Activated naive CD4-positive, alpha-beta T cell treated with anti-CD3 and anti-CD28 coated beads for 36 hours (primary cell): ENCODE measurements at places on chromosomes 6 and 20.
A peak's percentile ranks its signal among the peaks of the same experiment; 100 is the strongest.

DNA sequence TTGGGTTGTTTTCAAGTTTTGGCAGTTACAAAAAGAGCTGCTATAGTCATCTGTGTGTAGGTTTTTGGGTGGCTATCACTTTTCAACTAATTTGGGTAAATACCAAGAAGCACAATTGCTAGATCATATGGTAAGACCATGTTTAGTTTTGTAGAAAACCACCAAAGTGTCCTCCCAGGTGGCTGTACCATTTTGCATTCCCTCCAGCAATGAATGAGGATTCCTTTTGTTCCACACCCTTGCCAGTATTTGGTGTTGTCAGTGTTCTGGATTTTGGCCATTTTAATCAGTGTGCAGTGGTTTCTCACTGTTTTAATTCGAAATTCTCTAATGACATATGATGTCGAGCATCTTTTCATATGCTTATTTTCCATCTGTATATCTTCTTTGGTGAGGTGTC lies 457.5 kb upstream of the ARID1B start:
- no peak overlapping the region for H3K4me3 ChIP-seq
- no peak for DNase-seq
- no peaks in the 10 kb centered on the region for H3K27me3 ChIP-seq
- no peaks in the 10 kb centered on the region for H3K4me1 ChIP-seq
- H3K36me3 ChIP-seq, result no peaks in the 10 kb centered on the region
- H3K27ac ChIP-seq, result no peak overlapping the region

DNA sequence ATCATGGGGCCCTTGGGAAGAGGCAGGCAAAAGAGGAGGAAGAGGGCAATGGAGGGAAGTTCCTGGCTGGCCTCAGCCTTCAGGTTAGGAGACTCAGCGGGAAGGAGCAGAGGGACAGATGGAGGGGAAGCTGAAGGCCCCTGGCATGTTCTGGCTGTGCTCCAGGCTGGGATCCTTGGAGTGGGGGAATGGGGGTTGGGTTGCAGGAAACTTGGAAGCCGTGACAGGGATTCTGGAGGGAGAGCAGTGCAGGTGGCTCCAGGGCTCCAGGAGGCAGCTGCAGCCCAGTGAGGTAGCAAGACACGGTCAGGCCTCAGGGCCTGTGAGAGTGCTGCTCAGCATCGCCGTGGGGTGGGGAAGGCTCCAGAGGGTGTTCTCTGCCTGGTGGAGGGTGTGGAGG lies 64.6 kb upstream of the SCP2D1 start:
- no peak overlapping the region for H3K4me3 ChIP-seq
- H3K27me3 ChIP-seq, result no peaks in the 10 kb centered on the region
- peaks cover 17% of the 10 kb centered on the region for H3K36me3 ChIP-seq
- DNase-seq, result no peak

- no peak overlapping the region for H3K27ac ChIP-seq
- DNase-seq, result no peak
- H3K36me3 ChIP-seq, result no peaks in the 10 kb centered on the region
Observed at GRCh38 chr20:14643146-14643545, 305.7 kb upstream of the FLRT3 start.

- no peak overlapping the region for H3K4me3 ChIP-seq
- H3K36me3 ChIP-seq, result peaks cover 5% of the 10 kb centered on the region
- DNase-seq, result no peak
- H3K4me1 ChIP-seq, result peaks cover 23% of the 10 kb centered on the region
- H3K27me3 ChIP-seq, result no peaks in the 10 kb centered on the region
Observed at GRCh38 chr6:42354702-42355101, 97.0 kb downstream of the TRERF1 start.

DNA sequence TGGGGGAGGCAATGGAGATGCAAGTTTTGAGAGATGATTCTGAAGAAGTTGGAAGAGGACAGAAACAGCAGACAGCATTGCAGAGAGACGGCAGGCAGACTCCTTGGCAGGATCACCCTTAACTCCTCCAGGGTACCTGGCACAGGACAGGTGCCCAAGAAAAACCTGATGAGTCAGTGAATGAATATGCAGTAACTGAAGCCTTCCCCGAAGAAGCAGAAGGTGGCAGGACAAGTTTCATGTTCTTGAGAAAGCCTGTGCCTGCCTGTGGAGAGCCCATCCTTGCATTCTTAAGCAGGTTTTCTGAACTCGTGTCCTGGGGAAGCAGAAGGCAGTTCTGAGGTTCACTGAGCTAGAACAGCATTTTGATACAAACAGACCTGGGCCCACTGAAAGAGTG lies 79.6 kb upstream of the SASH1 start:
- H3K27ac ChIP-seq, result no peak overlapping the region
- H3K36me3 ChIP-seq, result no peaks in the 10 kb centered on the region
- H3K4me3 ChIP-seq, result no peak overlapping the region
- DNase-seq, result no peak

DNA sequence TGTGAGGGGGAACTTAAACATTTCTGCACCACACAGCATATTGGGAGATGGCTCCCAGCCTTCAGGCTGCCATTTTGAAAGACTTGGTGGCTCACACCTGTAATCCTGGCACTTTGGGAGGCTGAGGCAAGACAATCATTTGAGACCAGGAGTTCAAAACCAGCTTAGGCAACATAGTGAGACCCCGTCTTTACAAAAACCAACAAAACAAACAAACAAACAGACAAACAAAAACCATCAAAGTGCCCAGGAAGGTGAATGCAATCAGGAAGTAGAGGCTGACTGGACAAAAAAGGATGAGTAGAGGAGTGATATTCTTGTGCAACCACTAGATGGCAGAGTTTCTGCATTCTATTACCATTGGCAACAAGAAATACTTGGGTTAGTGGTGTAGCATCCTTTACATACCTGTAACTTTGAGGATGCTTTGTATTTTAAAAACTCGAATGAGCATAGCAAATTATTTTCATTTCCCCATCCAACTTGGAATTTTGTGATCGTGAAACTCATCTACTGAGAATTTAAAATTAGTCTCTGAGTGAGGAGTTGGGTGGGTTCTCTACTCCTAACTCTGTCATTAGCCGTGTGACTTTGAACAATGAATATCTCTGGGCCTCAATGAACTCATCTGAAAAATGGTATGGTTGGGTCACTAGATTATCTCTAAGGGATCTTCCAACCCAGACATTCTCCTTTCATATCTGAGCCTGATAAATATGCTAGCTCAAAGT lies 84.4 kb downstream of the CRYBG1 start:
- H3K36me3 ChIP-seq, result no peaks in the 10 kb centered on the region
- H3K4me1 ChIP-seq, result peaks cover 16% of the 10 kb centered on the region
- H3K4me3 ChIP-seq, result no peak overlapping the region
- peak; percentile 23 for DNase-seq
- H3K27ac ChIP-seq, result no peak overlapping the region

GRCh38 chr6:38169977-38170526 lies 350.5 kb downstream of the ZFAND3 start:
- H3K27me3 ChIP-seq, result no peaks in the 10 kb centered on the region
- H3K4me1 ChIP-seq, result peaks cover 3% of the 10 kb centered on the region
- peaks cover 2% of the 10 kb centered on the region for H3K36me3 ChIP-seq
- H3K27ac ChIP-seq, result no peak overlapping the region
- no peak overlapping the region for H3K4me3 ChIP-seq

GRCh38 chr6:37134036-37134395 lies 35.9 kb upstream of the PIM1 start:
- peaks cover 28% of the 10 kb centered on the region for H3K4me1 ChIP-seq
- no peak overlapping the region for H3K27ac ChIP-seq
- no peaks in the 10 kb centered on the region for H3K36me3 ChIP-seq
- DNase-seq, result no peak

DNA sequence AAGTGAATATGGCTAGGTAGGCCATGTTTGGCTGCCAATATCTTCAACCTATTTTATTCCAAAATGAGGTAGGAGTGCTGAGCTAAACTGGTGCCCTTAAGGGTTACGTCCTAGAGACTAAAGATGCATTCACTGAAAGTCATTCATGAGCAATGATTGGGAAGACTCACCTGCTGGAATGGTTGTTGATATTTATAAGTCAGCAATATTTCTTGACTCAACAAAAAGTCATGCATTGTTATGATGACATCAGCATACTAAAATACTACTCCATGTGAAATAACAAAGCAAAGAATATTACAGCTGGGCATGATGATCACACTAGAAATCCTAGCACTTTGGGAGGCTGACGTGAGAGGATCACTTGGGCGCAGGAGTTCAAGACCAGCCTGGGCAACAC lies 17.6 kb upstream of the NUP153 start:
- H3K36me3 ChIP-seq, result no peaks in the 10 kb centered on the region
- H3K27me3 ChIP-seq, result no peaks in the 10 kb centered on the region
- DNase-seq, result no peak
- no peaks in the 10 kb centered on the region for H3K4me1 ChIP-seq
- H3K4me3 ChIP-seq, result no peak overlapping the region

- H3K27me3 ChIP-seq, result no peaks in the 10 kb centered on the region
- H3K4me1 ChIP-seq, result no peaks in the 10 kb centered on the region
- H3K27ac ChIP-seq, result no peak overlapping the region
- no peak overlapping the region for H3K4me3 ChIP-seq
Observed at GRCh38 chr20:24585796-24586522, 116.5 kb downstream of the SYNDIG1 start.

- no peak overlapping the region for H3K27ac ChIP-seq
- DNase-seq, result no peak
- no peak overlapping the region for H3K4me3 ChIP-seq
- no peaks in the 10 kb centered on the region for H3K27me3 ChIP-seq
Observed at GRCh38 chr20:63752411-63753101, 13.0 kb downstream of the SLC2A4RG start.

DNA sequence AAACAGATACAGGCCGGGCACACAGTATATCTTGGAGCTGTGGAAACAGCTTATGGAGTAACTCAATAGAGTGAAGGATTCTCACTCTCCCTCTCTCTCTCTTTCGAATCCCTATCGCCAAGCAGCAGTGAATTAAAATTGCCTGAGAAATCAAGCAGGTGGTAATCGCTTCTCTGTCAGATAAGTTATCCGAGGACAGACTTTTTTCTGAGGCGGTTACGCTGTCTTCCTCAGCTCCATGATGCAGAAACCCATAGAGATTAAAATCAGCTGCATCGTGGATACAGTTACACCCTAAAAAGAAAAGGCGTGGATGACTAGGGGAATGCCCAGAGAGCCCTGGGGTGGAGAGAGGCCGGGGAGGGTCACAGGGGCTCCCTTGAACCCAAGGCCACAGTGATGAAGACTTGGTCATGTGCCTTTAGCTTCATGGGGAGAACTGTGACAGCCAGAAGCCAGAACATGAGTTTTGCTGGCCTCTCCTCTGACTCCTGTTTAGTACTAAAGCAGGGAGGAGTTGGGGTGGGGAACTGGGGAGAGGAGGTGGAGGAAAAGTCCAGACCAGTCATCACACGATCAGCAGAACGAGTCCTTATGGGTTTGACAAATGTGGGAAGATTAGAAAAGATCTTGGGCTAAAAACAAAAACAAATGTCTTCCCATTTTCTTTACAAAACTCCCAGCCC lies 138.8 kb upstream of the JARID2 start:
- DNase-seq, result no peak
- H3K4me1 ChIP-seq, result no peaks in the 10 kb centered on the region
- H3K27ac ChIP-seq, result no peak overlapping the region

- DNase-seq, result no peak
- H3K4me1 ChIP-seq, result no peaks in the 10 kb centered on the region
- peaks cover 2% of the 10 kb centered on the region for H3K27me3 ChIP-seq
- no peak overlapping the region for H3K27ac ChIP-seq
- no peaks in the 10 kb centered on the region for H3K36me3 ChIP-seq
Observed at GRCh38 chr20:21026951-21027350, 79.2 kb downstream of the LINC00237 start.
